Stimulated activated CD8-positive, alpha-beta memory T cell treated with anti-CD3 and anti-CD28 coated beads, Interleukin-4, amount 100 ng/mL, for 1 hour (primary cell): ENCODE measurements at places on chromosomes 4 and X.

- DNase-seq = no peak
These were observed at the start of gene TDO2 for GRCh38 chr4:155903453-155903852. Gene TDO2 (plus strand): TSS chr4:155903696. CDS start chr4:155903759, 63 bp downstream.

DNA sequence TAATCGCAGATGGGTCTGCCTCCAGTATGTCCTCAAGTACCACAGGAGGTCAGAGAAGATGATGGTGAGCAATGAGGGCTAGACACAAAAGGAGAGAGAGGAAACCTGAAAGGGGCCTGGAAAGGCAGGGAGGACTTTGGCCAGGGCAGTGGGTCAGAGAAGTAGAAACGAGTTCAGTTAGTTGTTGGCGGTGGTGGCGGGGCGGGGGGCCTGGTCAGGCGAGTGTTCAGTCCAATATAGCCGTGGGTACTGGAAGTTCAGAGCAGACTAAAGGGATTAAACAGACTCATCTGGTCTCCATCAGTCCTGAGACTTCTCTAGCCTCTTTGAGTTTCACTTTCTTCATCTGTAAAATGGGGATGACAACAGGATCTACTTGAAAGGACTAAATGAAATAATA, 90.8 kb downstream of the TSPAN5 start:
- DNase-seq = no peak

- DNase-seq = no peak
These were observed 642.3 kb upstream of the CPEB2 start for GRCh38 chr4:14359991-14360390.

- no peak for DNase-seq
These were observed 8.0 kb downstream of the GPM6B start for GRCh38 chrX:13808865-13809264.

DNA sequence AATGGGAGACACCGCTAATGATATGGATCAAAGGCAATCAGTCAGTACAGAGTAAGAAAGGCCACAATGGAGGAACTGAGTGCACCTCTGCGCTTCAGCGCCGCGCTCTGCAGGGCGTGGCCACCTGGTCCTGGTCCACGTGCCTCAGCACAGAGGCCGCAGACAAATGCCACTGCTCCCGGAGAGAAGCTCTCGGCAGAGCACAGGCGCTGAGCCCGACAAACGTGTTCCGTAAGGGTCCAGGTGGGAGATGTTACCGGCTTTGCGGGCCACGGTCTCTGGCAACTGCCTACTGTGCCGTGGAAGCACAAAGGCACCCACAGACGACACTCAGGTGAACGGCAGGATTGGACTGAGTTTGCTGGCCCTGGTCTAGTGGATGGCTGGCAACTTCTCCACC, 68.9 kb downstream of the ACOX3 start:
- DNase-seq = no peak

GRCh38 chr4:3337811-3338210, 45.0 kb downstream of the RGS12 start:
- DNase-seq = no peak

DNA sequence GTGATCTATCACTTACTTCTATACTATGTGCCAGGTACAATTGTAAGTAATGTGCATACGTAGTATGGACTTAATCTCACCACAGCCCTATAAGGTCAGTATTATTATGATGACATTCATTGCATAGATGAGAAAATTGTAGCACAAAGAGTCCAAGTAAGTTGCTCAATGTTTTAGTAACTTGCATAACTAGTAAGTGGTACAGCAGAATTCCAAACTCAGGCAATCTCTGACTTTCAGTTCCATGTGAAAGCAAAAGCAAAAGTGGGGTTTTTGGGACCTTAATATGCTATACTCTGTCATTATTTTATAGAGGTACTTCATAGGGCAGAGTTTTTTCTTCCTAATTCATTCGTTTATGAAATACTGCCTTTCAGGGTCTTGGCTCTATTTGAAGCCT, 188.8 kb upstream of the VEGFC start:
- DNase-seq = no peak

DNA sequence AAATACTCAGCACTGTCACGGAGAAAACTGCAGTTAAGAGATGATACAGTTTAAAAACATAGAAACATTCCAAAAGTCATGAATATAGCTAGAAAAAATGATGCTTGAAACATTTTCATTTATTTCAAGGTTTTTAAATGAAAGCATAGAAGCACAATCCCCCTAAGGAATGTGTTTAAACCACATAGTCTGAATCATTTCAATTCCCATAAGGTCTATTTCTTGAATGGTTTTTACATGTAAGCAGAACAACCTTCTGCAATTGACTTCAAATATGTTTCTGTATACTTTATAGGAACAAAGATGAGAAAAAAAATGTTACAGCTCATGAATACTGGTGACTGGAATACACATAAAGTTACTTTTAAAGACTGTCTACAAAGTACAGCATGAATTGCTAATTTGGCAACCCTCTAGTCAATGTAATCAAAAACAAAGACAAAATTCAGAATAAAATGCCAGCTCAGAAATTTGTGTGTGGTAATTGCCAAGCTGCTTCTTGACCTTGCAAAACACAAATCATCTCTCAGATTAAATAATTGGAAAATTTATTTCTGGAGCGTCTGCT, 886.4 kb upstream of the ADGRL3 start:
- no peak for DNase-seq

- DNase-seq = no peak
These were observed 57.2 kb downstream of the CPZ start for GRCh38 chr4:8649631-8650361.

DNA sequence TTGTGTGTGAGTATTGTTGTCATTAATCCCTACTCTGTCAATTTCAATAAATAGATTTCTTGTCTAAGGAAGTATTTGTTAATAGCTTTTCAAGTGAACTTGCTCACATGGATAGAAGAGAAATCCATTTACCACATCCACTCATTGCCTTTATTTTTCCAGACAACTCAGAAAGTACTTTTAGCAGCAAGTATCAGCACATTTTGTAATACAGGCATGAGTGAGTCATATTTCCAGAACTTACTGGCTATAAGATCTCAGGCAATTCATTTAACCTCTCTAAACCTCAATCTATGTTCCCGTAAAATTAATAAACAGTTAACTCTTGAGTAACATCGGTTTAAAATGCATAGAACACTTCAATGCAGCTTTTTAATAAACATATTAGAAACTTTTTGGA, 317.9 kb upstream of the PCDH7 start:
- DNase-seq = no peak

- no peak for DNase-seq
These were observed 27.0 kb downstream of the EREG start for GRCh38 chr4:74391890-74392475.

GRCh38 chr4:3387154-3387942, 54.4 kb upstream of the HGFAC start:
- DNase-seq = no peak

DNA sequence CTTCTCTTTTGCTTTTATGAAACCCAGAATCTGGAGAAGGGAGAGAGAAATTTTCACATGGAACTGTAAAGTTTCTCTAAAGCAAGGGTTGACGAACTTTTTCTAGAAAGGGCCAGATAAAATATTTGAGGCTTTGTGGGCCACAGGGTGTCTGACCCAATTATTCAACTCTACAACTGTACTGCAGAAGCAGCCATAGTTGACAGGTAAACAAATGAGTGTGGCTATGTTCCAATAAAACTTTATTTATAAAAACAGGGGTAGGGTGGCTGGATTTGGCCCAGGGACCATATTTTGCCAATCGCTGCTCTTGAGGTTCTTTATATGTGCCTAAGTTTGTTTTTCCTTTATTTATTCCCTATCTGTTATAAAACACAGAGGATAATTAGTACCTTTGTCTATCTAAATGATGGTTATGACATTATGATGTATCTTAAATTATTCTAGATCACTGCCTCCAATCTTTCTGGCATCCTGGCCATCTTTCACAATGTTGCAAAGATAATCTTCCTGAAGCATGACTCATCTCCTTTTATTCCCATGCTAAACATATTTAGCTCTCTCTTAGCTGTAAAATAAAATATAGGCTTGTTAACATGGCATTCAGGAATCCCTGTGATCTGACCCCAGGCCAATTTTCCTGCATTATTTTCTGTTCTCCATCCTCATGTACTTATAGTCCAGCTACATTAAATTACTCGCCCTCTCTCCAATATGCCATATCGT, 106.8 kb upstream of the CBLL2 start:
- no peak for DNase-seq

- no peak for DNase-seq
These were observed 2.3 kb downstream of the SPATA4 start for GRCh38 chr4:176193126-176193525.

- no peak for DNase-seq
These were observed 8.3 kb downstream of the CDX4 start for GRCh38 chrX:73455171-73455570.

DNA sequence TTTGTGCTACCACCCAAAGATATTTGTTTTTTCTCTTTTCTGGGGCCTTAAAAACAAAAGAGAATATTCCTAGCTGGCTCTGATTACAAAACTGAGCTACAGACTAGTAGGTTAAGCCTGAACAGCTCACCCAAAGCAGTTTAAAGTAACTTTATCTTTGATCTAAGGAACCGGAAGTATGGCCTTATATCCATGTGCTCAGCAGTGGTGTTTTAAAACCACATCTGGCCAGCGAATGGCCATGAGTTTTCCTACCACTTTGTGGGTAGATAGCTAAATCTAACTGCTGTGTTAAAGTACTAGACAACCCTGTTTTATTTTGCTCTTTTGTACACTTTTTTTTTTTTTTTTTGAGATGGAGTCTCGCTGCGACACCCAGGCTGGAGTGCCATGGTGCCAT, 24.6 kb downstream of the ADGRG4 start:
- DNase-seq = no peak

GRCh38 chrX:19245711-19246269, 97.9 kb upstream of the PDHA1 start:
- no peak for DNase-seq

DNA sequence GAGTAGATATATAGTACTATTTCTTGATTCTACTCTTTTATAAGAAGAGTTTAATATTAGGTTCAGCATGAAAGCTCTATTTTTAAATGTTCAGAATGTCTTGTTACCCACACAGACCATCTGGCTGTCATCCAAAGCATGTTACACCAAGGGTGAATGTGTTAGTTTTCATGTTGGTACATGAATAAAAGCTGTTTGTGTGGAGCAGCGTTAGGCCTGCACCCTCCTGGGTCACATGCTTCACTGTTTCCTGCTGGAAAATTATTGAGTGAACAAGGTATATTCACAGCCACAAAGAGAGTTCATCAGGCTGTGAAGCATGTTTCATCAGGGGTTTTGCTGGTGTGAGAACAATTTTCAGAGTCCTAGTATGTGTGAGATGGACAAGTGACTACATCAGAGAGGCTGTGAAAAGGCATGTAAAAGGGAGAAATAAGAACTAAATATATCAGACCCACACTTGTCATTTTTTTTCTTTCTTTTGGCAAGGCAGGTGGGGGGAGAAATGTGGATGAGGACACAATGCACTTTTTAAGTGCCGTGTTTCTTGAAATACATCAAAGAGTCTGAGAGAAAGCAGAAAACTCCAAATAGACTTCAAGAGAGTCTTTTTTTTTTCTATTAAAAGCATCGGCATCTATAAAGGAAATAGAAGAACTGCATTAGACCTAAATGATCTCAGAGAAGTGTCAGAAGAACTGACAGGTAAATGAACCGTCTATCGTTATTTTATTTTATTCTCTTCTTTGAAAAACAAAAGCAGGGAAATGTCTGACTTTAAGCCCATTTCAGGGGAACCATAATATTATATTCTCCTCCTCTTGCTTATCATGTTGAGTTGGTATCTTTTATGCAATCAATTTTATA, 2429.7 kb downstream of the PCDH7 start:
- no peak for DNase-seq

- DNase-seq = no peak
These were observed 54.1 kb downstream of the RPS6KA3 start for GRCh38 chrX:20212486-20213089.

GRCh38 chr4:37767546-37767945, 58.9 kb upstream of the PGM2 start:
- no peak for DNase-seq

GRCh38 chr4:88763075-88763474, 65.4 kb upstream of the NAP1L5 start:
- no peak for DNase-seq

DNA sequence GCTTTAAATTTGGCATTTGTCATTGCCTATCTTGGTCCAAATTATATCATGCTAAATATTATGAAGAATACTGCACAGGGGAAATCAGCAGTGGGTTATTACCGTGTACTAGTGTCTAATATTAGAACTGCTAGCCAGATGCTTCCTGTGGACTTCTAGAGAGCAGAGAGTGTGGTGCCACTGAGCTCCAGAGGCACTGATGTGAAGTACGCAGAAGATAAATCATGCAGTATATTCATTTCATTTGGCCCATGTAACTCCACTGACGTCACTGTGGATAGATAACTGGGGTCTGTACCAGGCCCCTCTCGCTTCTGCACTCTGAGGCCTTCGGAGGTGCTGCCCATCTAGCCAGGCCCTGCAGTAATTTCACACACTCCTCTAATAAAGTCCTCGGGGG, 80.0 kb downstream of the ALPK1 start:
- DNase-seq = no peak

DNA sequence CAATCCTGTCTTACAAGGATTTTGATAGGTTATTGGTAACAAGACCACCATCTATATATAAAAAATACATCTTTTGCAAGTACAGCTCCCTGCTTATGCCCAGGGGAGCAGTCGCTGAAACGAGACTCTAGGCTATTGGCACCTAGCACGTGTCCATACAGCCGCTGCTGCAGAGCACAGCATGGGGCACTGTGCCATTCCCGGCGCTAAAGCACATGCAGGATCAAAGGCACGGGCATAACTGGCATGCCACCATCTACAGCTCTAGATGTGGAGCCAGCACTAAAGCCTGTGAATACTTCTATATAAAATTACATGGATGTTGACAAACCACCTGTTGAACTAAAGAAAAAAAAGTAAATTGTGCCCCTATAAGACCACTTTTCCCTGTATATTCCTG, 144.8 kb downstream of the COL25A1 start:
- DNase-seq = no peak

GRCh38 chrX:49186125-49187027, at the start of gene PRICKLE3:
Gene PRICKLE3 (minus strand): TSS chrX:49186373. CDS start chrX:49186297, 76 bp downstream.
- no peak for DNase-seq

GRCh38 chr4:28482580-28483270, 1622.1 kb downstream of the STIM2 start:
- no peak for DNase-seq

GRCh38 chr4:150355858-150356455, 226.0 kb upstream of the MAB21L2 start:
- no peak for DNase-seq

- DNase-seq = no peak
These were observed 17.2 kb upstream of the CENPU start for GRCh38 chr4:184750926-184751584.

GRCh38 chr4:3708103-3708510, 58.1 kb upstream of the ADRA2C start:
- no peak for DNase-seq

DNA sequence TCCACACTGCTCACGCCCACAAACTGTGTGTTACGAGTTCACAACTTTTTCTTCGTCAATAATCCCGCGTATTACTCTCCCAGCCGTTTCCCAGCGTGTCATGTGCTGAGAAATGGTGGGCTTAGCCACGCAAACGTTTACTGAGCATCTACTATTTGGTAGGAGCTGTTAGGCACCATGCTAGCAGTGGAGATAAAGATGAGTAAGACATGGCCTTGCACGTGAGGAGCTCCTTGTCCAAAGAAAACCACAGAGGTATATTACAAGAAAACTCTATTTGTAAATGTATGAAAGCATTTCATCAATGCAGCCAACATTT, 821 bp upstream of the TMEM128 start:
- DNase-seq = no peak

GRCh38 chrX:150693725-150694574, 754 bp downstream of the MTMR1 start:
- peak; percentile 31 for DNase-seq

- no peak for DNase-seq
These were observed 394 bp upstream of the DYNLT3 start for GRCh38 chrX:37847733-37848197.

GRCh38 chr4:145061318-145061920, 36.6 kb downstream of the ANAPC10 start:
- DNase-seq = no peak
